ENCODE measurements at places on chromosomes 1 and 21.

DNA sequence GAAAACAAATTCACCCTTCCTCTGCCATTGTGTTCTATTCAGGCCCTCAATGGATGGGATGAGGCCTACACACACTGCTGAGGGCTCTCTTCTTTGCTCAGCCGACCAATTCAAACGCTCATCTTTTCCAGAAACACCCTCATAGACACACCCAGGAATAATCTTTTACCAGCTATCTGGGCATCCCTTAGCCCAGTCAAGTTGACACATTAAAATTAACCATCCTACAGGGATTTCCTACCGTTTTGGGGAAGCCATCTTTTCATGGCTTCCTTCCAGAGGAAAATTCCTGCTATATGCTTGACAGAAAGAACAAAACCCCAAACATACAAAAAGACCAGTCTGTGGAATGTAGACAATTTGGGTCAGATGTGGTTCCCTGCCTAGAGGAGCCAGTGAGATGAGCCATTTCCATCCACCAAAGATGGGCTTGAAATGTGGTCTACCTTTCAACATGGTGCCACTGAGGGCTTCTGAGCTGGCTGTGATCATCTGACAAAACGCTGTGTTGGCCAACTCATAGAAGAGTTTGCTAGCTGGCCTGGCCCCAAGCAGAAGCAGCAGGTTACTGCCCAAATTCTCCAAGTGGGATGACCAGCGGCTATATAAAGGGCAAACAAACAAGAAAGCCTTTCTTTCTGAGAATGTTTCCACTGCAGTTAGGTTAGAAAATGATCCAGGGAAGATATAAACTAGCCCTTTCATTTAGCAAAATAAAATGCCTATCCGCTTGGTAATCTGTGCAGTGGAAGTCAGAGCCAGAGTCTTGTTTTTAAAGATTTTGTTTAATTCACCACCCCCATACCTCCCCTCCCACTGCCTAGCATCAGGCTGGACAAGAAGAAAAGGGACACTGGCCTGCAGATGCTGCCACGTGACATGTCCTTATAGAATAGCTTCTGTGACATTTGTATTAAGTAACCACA lies 69.1 kb upstream of the MRPS6 start:
- DNase-seq = no peak

DNA sequence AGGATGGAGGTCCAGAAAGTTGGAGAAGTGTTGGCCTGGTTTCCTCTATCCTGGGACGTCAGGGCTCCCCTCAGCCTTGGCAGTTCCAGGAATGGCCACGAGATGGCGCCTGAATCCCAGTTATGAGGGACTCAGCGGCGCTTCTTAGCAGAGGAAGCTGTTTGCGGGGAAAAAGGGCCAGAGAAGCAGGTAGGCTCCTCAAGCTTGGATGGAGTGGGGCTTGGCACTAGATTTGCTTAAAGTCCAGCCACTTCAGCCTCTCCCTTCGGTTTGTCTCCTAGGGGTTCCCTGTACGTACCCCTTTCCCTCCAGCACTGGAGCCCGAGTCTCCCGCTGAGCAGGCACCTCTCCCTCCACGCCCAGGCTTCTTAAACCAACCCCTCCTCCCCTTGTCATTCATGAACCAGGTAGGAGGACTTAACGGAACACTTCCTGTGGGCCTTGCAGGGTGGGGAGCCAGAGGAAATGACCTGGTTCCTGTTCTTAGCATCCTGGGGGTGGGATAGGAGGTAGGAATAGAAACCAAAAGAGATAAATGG lies 32.0 kb upstream of the TENT5B start:
- peak; percentile 91 for DNase-seq

DNA sequence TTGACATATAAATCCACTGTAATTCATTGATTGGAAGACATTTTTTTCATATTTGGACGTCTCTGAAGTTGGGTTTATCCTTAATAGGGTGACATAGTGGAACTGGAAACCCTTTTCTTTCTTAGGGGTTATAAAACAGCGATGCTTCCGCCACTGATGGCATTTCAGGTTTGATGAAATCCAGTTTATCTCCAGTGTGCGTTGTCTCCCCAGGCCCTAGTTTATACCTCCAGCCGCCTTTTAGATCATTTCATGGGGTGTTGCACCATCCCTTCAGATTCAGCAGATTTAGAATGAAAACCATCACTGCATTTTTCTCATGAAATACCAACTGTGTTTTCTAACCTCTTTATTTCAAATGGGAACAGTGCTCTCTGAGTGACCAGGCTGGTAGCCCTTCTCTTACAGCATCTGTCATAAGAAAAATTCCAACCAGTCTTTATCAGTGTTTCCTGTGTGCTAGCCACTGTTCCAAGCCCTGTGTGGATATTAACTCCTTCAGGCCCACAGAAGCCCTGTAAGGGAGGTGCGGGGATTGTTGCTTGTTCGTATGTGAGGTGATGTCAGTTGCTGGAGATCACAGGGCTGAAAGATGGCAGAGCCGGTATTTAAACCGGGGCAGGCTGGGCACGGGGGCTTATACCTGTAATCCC lies 19.0 kb downstream of the H6PD start:
- no peak for DNase-seq

- no peak for DNase-seq
Measured at GRCh38 chr1:81613803-81614202, 186.9 kb upstream of the ADGRL2 start.

- no peak for DNase-seq
Measured at GRCh38 chr1:36389999-36390398, 4.3 kb upstream of the STK40 start.

GRCh38 chr1:230392536-230392909 lies 33.6 kb downstream of the PGBD5 start:
- no peak for DNase-seq

Measured in tibial nerve (tissue), 4 donors.